ENCODE measurements at places on chromosomes 6 and 20. TPM values are rescaled to one million over a fixed set of nuclear protein-coding genes. Genes with fewer than 3 reads are reported as not detected.

The ACTL10 gene
- 0.64 TPM for total RNA-seq

The PRDM13 gene
- 4.7 TPM for total RNA-seq

The ABHD16B gene
- not detected for total RNA-seq

The JPH2 gene
- total RNA-seq: 0.36 TPM

The OPRM1 gene
- total RNA-seq: 15.9 TPM

The EMILIN3 gene
- total RNA-seq: 4.8 TPM

The TPBG gene
- total RNA-seq: 20.4 TPM

The WFDC2 gene
- total RNA-seq: 4.8 TPM

The ZNF217 gene
- total RNA-seq: 11.7 TPM

The MUC22 gene
- not detected for total RNA-seq

The C6orf15 gene
- total RNA-seq: not detected

The IL17F gene
- not detected for total RNA-seq

The OTOR gene
- total RNA-seq: not detected

The MICB gene
- 0.36 TPM for total RNA-seq

The LAMA2 gene
- total RNA-seq: 30.8 TPM

The POU5F1 gene
- not detected for total RNA-seq

The OR12D3 gene
- not detected for total RNA-seq

The NDUFAF5 gene
- total RNA-seq: 39.2 TPM

The MUC21 gene
- not detected for total RNA-seq

The ID4 gene
- 118 TPM for total RNA-seq

The CDH26 gene
- total RNA-seq: 1.2 TPM

The DDO gene
- 0.45 TPM for total RNA-seq

The SLC26A8 gene
- 3.7 TPM for total RNA-seq

The PGC gene
- 0.36 TPM for total RNA-seq

The SPEF1 gene
- 1.00 TPM for total RNA-seq

The TMC2 gene
- 3.7 TPM for total RNA-seq

The CDSN gene
- total RNA-seq: not detected

The BPIFA1 gene
- total RNA-seq: not detected

The HTR1E gene
- 0.54 TPM for total RNA-seq

The XKR7 gene
- 20.0 TPM for total RNA-seq

The EFCAB8 gene
- not detected for total RNA-seq

The MACROD2 gene
- 58.1 TPM for total RNA-seq

The ZNF341 gene
- 3.4 TPM for total RNA-seq

The FERMT1 gene
- 1.1 TPM for total RNA-seq

The COL10A1 gene
- total RNA-seq: 0.09 TPM

The TRIM15 gene
- total RNA-seq: not detected

The RIPK1 gene
- 8.0 TPM for total RNA-seq

The SYNDIG1 gene
- total RNA-seq: 12.4 TPM

The FAXC gene
- total RNA-seq: 36.3 TPM

The REM1 gene
- total RNA-seq: not detected

The LINC00237 gene
- 0.45 TPM for total RNA-seq

The CALHM5 gene
- 0.91 TPM for total RNA-seq

The SLC35F1 gene
- total RNA-seq: 49.6 TPM

The SDC4 gene
- total RNA-seq: 1.6 TPM
